DND-41 (cell line): ENCODE measurements at places on chromosomes 1 and 21.
A peak's percentile ranks its signal among the peaks of the same experiment; 100 is the strongest.

- peak; percentile 92 for DNase-seq
These were observed at the start of gene NSUN4 for GRCh38 chr1:46340404-46341221. Gene NSUN4, plus strand, starts transcription at chr1:46340807. Its CDS starts 20 bp downstream, at chr1:46340827.

DNA sequence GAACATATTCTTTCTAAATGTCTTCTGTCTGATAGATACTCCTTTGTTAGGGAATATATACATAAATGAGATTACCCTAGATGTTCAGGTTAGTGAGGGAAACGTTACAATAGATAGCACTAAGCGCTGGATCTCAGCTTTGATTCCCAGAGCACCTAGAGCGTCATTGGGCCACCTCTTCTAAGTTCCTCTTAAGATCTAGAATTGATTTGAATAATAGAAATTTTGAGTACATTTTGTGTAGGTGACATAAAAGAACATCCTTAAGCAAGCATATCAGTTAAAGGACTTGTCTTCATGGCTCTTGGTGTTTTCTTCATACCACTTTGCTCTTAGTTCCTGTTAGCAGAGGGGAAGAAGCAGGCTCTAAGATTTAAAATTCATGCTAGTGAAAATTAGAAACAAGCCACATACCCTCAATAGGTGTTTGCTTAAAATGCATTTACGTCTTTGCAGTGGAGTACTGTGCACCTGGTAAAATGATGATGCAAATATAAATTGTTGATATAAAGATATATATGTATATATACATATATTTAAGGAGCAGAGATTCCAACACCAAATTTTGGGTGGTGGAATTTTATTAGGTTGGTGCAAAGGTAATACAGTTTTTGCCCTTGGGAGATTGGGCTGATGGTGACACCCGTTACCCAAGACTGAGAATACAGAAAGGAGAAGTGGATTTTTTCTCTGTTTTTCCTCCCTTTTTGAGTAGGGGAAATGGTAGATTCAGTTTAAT, 47.1 kb downstream of the DYRK1A start:
- no peak for DNase-seq

DNA sequence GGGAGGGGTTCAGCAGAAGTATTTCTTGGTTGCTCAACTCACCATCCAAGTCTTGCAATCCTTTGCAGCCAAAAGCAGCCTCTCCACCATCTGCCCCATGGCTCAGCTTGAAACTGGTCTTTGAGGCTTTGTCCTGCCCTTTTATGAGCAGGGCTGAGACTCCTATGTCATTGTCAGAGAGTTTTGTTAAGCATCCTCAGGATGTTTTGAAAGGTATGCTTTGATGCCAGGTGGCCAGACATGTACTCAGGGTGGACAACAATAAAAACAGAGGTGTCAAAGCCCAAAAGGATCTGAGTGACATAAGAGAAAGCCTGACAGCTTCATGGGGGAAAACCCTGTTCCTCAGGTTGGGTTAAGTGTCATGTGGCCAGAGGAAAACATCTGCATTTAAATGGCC, 310.5 kb downstream of the PRDM2 start:
- DNase-seq = no peak

DNA sequence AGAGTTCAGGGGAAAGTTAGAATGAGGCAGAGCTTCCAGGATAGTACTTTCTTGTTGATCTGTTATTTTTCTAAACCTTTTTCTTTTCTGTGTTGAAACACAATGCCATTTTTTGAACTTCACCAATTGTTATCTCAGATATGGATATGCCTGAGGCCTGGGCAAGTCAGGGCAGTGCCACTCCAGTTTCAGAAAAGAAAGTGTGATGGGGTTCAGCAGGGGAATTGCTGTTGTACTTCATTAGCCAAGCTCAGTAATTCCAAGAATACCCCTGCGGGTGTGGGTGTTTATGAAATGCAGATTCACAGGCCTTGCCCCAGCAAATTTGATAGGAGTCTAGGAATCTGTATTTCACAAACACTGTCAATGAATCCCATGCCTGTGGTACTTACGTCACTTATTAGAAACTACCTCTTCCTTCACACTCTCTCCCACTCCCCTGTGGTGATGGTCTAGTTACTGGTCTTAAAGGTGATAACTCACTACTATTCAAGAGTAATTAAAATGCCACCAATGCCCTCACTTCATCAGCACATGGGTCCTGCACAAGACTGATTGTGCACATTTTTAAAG, 142.3 kb downstream of the PBX1 start:
- no peak for DNase-seq

DNA sequence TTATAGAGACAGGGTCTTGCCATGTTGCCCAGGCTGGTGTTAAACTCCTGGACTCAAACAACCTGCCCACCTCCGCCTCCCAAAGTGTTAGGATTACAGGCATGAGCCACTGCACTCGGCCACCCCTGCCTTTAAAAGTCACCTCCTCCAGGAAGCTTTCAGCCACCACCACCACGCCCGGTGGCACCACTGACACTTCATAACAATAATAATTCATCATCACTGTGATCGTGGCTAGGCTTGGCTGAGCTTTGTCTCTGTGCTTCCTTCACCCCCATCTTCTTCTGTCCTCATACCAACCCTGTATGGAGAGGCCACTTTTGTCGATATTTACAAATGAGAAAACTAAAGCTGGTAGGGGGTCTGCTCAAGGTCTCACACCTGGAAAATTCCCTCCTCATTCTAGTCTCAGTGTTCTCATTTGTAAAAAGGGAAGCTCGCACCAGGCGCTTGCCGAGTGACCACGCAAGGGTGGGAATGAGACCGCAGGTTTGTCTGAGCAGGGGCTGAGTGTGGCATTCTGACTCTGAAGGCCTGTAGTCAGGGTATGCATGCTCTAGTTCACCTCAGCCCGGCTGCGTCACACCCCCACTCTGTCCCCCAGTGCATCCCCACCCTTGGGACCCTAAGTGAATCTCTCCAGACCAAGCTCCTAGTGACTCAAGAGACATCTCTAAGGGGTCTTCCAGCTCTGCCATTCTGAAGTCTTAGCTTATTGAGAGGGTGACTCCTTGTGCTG, 12.9 kb upstream of the EPHA2 start:
- DNase-seq = no peak

- no peak for DNase-seq
These were observed 40.1 kb upstream of the MCOLN3 start for GRCh38 chr1:85088408-85088784.

- DNase-seq = no peak
These were observed 48.3 kb upstream of the SLC22A15 start for GRCh38 chr1:115927971-115928370.

DNA sequence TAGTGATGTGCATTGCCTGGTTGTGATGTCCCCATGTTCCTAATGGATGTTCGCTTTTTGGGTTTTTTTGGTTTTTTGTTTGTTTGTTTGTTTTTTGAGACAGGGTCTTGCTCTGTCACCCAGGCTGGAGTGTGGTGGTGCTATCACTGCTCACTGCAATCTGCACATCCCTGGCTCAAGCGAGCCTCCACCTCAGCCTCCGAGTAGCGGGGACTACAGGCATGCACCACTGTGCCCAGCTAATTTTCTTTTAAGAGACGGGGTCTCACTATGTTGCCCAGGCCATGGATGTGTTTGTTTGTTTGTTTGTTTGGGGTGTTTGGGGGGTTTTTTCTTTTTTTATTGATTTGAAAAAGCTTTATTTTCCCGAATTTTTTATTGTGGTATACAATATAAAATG, 2.1 kb downstream of the COL6A2 start:
- no peak for DNase-seq

DNA sequence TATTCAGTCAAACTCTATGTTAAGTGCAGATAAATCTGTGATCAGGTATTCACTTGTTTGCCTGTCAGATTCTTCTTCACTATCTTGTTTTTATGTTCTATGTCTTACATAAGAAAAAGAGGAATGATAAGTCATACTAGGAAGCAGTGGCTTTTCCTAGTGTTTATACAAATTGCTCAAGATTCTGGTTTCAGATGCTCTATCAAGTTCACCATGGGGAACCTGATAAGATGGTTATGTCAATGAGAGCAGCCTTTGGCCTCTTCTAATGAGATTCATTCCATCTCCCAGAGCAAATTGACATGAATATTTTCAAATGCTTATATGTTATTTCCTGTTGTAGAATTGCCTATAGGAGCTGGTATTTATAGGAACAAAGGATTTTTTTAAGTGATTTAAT, 218.8 kb upstream of the TMPRSS15 start:
- no peak for DNase-seq

DNA sequence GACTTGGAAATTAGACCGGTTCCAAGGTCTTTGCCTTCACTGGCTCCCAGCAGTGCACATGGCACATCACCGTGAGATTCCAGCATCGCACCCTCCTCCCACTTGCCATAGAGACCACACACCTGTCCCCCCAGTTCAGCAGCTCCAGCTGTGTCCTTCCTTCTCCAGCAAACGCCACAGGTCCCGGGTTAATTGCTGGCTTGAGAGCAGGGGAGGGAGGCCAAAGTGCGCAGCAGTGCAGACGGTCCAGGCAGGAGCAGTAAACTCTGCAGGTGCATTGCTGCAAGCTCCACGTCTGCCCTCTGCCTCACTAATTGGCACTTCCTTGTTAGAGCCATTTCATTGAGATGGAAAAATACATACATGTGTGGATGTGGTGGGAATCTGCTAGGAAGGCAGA, 65.3 kb downstream of the KLHDC7A start:
- no peak for DNase-seq

DNA sequence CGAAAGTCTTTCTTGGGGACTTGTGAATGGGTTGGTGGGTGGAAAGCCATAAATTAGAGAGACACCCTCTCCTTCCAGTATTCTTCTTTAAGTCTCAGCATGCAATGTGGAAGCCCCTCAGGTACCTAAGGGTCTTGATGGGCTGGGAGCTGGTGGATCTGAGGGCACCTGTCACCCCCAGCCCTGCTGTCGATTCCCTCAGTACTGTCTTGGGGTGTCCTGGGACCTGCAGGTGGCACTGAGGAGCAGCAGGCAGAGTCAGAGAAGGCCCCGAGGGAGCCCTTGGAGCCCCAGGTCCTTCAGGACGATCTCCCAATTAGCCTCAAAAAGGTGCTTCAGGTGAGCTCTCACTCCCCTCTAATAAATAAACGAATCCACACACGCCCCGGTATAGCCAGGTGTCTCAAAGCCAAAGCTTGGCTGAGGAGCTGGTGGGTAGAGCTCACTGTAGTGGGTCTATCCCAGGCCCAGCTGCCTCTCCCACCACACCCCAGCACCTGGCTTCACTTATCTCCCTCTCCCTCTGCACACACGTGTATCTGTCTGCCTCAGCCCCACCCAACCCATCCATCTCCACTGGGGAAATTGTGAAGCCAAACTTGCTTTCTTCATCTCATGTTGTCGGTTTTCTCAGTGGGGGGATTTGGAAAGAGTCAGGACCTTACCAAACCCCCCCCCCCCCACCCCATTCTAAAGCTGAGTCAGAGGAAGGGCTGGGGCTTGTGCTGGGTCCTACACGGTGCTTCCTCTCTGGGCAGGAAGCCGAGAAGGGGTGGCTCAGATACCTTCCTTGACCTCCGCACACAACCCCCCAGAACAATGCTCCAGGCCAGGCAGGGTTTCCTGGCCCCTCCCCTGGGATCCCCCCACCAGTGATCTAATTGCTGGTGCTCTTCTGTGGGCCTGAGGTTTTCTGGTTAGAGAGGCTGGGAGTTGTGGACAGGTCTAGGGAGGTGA, 1.6 kb downstream of the ADAM15 start:
- DNase-seq = no peak

DNA sequence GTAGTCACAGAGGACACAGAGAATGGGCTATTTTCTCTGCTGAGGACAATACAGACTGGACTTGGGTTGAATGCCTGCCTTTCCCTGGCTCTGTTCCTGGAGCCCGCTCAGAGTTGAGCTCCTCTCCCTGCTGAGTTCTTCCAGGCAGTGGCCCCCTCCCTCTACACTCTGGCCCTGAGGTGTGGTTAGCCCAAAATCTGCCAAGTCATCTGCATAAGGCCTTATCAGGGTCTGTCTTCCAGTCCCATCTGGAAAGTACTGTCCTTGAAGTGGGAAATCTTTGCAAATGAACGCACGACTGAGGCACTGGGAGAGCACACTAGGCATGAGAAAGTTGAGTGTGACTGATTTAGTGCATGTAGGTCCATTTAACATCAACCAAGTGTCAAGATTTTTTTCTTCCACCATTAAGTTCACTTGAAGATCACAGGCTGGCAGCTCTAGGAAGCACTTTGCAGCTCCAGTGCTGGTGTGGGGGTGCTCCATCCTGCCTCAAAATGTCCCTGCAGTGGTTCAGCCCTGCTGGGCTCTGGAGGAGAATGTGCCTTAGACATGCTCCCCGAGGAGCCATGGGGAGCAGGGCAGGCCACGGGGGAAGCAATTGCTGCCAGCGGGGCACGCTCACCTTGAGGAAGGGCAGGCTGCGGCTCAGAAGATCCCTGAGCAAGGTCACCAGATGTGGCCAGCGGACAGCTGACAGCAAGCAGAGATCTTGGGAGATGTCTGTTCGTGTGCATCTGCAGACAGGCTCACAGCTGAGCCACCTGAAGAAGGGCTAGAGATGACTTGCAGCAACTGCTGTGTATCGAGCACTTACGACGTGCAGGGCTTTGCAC, 41.5 kb downstream of the IER5 start:
- no peak for DNase-seq

DNA sequence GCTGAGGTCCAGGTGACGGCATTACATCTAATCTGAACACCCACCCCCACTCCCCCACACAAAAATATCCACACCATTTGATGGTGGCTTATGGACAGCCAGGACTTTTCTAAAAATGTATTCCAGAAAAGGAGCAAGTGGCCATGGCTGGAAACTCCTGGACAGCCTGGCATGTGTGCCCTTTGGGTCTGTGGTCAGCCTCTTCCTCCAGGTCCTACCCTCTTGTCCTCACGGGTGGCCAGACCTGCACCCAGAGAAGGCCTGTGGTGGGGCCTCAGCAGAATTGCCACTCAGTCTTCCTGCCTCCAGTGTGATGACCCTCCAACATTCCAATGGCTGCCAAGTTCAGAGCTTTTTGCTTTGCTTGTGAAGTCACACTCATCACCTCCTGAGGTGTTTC, 600.6 kb downstream of the AJAP1 start:
- no peak for DNase-seq

- DNase-seq = no peak
These were observed 292.1 kb upstream of the VAMP3 start for GRCh38 chr1:7478809-7479499.

DNA sequence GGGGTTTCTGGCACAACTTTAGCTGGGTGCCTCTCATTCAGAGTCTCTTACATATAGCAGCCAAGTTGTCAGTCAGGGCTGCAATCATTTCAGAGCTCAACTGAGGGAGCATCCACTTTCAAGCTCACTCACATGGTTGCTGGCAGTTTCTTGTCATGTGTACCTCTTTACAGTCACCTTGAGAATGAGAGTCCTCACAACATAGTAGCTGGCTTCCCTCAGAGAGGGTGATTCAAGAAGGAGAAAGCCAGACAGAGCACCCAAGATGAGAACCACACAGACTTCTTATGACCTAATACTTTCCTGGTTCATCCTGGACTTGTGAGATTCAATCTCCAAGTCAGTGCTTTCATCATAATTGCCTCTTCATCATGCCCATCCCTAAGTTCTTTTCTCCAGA, 57.2 kb downstream of the DPT start:
- no peak for DNase-seq

- no peak for DNase-seq
These were observed 31.8 kb upstream of the KCNQ4 start for GRCh38 chr1:40751802-40752201.

DNA sequence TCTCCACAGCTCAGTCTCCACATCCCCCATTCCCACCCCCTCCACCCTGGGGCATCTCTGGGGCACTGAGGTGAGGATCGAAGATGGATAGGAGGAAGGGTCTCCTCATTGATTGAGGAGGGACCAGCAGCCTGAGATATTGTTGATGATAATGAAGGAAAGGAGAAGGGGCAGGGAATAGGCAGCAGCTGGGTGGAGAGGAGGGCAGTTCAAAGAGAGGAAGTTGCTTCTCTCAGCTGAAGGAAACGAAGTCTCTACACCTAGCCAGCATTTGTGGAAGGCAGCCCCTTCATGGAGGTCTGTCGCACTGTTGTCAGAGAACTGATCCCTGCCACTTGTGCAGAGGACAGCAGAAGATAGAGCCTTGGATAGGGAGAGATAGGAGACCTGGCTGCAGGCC, 5.7 kb downstream of the KNCN start:
- no peak for DNase-seq
